Stimulated activated CD4-positive, alpha-beta T cell treated with anti-CD3 and anti-CD28 coated beads, Interleukin-15, amount 100 ng/mL, for 1 hour (primary cell): ENCODE measurements at places on chromosomes 16 and 17.

GRCh38 chr16:66604376-66605176, at the start of gene CMTM3:
Gene CMTM3 (plus strand): TSS chr16:66604704. CDS start chr16:66604806, 102 bp downstream.
- DNase-seq: peak; percentile 70

GRCh38 chr16:19119564-19119963, 5.8 kb downstream of the ITPRIPL2 start:
- DNase-seq: no peak

DNA sequence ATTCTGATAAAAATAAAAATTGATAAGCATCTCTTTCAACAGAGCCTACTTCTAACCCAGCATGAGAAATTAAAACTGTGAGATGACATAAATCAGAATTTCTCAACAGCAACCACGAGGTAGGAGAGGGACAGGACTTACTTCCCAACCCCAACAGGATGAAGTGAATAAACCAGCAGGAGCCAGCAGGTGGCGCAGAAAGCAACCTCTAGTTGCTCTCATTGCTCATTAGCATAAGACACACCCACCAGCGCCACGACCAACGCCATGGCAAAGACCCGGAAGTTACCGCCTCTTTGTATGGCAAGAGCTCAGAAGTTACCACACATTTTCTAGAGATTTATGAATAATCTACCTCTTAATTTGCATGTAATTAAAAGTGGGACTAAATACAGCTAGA, 189.4 kb upstream of the CDH8 start:
- DNase-seq: no peak

DNA sequence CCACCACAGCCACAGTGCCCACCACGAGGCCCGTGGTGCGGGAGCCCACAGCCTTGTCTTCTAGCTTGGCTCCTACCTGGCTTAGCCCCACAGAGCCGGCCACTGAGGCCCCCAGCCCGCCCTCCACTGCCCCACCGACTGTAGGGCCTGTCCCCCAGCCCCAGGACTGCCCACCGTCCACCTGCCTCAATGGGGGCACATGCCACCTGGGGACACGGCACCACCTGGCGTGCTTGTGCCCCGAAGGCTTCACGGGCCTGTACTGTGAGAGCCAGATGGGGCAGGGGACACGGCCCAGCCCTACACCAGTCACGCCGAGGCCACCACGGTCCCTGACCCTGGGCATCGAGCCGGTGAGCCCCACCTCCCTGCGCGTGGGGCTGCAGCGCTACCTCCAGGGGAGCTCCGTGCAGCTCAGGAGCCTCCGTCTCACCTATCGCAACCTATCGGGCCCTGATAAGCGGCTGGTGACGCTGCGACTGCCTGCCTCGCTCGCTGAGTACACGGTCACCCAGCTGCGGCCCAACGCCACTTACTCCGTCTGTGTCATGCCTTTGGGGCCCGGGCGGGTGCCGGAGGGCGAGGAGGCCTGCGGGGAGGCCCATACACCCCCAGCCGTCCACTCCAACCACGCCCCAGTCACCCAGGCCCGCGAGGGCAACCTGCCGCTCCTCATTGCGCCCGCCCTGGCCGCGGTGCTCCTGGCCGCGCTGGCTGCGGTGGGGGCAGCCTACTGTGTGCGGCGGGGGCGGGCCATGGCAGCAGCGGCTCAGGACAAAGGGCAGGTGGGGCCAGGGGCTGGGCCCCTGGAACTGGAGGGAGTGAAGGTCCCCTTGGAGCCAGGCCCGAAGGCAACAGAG, 10.5 kb downstream of the VASN start:
- no peak for DNase-seq

DNA sequence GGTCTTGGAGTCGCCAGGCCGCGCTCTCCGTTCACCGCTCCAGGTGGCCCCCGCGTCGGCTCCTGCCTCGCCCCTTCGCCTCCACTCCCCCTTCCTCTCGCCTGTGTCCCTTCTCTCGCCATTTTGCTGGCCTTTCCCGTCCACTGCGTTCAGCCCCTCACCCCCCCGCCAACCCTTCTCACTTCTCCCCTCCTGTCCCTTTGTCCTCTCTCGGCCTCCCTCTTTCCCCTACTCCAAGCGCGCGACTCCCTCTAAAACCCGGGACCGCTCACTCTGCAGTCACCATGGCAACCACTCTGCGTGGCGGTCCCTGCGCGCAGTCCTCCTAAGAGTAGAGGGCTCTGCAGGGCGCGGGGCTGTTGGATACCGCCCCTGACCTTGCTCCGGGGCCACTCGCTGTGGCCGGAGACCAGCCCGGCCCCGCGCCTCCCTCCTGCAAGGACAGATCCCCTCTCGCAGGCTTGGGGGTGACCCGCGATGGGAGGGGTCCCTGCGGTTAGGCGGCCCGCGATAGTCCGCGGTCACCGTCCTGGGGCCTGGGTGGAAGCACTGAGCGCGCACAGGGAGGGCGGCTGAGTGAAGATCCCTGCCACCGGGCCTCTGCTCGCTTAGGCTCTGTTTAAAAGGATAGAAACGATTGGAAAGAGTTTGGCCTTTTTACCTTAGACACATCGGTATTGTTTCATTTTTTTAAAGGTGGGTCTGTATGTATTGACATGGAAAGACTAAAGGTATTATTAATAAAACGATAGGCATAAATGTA, 454 bp downstream of the CCDC40 start:
- DNase-seq: peak; percentile 3

- DNase-seq: no peak
Observed at GRCh38 chr16:69909760-69910159, 41.4 kb upstream of the CLEC18A start.

DNA sequence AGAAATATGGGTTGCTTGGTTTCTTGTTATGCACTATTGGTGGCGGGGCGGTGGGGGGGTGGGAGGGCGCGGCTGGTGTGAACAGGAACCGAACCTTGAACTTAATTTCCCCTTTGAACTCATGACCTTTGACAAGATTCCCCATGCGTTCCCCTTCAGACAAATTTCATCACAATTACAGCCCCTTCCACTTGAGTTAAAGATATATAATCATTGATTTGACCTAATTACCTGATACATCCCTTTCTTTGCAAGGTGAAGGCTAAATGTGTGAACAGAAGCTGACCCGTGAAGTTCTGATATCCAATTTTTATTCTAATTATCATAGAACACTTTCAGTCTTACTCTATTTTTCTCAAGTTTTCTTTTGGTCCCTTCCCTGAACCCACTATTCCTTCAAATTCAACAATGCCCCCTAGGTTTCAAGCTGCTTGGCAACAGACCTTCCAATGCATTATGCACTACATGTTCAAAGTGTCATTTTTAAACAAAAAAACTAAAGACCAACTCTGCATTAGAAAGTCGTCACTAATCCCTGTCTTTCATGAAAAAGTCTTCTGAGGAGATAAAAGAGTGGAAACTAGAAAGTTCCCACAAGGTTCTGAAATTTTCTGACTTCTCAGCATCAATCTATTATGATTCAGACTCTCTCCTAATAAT, 116.8 kb downstream of the SKAP1 start:
- no peak for DNase-seq

DNA sequence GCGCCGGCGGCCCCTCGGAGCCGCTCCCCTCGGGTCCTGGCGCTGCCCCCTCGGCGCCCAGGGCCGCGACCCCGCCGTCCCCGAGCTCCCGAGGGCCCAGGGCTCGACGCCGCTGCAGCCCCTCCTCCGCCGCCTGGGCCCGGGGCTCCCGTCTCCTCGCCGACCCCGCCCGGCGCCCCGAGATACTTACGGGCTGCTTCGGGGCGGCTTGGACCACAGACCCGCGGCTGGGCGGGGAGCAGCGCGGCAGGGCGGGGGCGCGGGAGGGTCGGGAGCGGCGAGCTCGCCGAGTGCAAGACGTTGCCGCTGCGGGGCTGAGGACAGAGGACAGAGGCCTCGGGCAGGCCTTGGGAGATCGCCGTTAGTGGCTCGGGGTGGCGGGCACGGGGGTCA, 290 bp downstream of the TOB1 start:
- no peak for DNase-seq

DNA sequence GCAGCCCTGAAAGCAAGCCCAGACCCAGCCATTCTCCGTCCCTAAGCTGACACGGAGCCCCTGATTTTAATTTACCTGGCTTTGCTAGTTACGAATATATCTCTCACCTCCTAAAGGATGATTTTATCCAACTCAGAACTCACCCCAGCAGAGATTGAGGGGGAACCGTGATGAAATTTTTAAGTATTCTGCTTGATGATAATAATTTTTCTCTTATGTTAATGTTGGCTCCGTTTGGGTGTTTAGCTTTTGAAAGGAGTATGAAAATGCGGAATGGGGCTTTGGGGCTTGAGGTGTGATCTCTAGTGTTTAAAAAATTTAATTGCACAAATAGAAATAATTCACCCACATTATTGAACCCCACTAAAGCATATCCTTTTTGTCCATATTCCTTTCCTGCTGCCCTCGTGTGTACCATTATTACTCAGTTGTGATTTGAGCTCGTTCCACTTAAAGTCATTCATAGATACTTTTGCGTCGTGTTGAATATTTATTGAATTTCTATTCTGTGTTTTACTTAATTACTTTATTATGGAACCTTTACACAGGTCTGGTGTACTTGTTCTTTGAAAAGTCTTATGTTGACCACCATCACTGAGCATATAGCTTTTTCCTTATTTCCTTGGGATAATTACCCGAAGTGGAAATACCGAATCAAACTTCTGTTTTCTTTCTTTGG, 775 bp downstream of the PRPSAP2 start:
- DNase-seq: no peak

GRCh38 chr17:17269926-17270773, 10.9 kb downstream of the COPS3 start:
- DNase-seq: no peak

DNA sequence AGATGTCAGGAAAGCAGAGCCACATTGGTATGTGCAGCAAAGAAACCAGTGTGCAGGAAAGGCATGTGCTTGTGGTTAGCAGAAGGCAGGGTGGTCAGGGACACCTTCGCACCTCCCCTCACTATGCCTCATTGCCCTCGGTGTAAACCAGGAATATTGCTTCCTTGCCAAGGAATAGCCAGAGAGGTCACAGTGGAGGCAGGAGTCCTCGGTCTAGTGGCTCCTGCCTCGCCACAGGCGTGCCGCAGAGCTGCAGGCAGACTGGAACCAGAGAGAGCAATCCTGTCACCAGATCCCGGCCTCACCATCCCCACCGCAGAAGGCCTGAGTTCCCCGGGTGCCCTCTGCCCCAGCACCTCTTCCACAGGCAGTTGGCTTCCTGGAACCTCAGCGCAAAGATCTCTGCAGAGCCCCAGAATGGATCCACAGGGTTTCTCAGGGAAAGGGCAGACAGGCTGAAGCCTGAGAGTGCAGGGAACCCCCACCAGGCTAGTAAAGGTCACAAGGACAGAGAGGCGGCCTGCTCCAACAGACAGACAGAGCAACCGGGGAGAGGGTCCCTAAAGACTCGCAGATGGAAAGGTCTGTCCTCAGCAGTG, 21.6 kb downstream of the CCDC182 start:
- no peak for DNase-seq

GRCh38 chr17:4215882-4216570, 47.8 kb downstream of the ANKFY1 start:
- DNase-seq: no peak

GRCh38 chr16:63876103-63876502, 1245.8 kb downstream of the CDH11 start:
- DNase-seq: no peak

DNA sequence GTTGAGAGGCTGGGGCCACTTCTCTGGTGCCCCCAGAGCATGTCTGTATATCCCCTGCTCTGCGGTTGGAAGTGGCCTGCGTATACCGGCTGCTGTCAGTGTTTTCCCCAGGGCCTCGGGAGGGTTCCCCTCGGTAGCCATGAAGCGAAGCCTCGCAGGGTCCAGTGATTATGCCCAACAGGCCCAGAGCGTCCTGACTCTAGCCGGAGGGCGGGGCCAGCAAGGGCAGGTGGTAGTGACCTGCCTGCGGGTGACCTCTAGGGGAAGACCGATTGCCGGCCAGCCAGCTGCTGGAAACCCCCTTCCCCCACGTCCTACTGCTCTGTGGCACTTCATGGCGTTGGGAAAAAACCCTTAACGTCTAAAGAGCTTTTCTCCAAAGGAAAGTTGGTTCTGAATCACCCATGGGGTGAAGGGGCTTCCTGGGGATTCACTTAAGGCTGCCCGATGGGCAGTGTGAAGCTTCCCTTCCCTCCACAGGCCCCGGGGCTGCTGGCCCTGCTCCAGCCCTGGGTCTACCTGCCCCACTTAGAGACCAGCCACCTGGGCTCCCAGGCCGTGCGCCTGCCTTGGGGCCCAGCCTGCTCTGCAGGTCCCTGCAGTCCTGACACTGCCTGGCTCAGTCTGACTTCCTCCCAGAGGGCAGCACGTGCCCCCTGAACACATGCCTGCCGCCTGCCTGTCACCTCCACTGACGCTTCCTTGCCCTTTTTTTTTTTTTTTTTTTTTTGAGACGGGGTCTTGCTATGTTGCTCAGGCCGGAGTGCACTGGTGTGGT, 72.8 kb downstream of the SOCS1 start:
- no peak for DNase-seq

GRCh38 chr17:30225919-30226553, 9.5 kb downstream of the SLC6A4 start:
- DNase-seq: no peak

GRCh38 chr16:88844419-88845036, 12.2 kb downstream of the GALNS start:
- DNase-seq: no peak

DNA sequence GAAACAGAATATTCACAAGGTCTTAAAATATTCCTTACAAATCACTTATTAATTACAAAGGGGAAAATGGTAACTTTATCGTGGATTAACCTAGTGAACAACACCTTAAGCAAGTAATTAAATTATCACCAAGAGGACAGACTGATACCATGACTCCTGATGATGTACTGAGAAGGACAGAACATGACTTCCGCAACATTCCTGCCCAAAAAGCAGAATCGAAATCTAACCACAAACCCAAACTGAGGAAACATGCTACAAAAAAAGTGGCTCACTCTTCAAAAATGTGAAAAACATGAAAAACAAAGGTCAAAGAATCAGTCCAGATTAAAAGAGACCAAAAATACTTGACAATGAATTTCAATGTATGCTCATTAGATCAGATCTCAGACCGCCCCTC, 151.5 kb downstream of the AATF start:
- no peak for DNase-seq

DNA sequence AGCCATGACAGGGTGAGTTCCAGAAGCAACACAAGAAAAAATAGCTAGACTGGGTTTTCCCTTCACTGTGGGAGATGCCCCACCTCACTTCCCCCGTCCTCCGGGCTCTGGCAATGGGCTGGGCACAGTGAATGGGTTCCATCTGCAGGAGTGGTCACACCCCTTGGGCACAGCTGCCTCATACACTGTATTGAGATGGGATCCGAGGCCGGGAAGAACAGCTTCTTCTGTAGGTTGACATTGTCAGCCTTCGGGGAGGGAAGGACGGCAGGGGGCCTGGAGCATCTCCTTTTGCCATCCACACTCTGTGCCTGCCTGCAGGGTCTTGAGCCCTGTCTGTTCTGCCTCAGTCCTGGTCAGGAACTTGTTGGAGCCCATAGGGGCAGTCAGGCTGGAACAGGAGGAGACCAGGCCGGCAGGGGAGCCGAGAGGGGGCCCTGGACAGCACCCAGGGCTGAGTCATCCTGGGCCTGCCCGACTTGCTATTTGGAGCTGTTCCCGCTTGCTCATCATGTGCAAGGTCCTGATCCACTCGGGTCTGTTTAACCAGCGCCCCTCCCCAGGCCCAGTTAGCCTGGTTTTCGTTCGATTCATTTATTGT, 286.7 kb downstream of the SEC14L1 start:
- no peak for DNase-seq

GRCh38 chr17:36550491-36551417, 6.0 kb downstream of the GGNBP2 start:
- no peak for DNase-seq
